ENCODE measurements at places on chromosomes 16 and 17.

- no peak for DNase-seq
- H3K4me1 ChIP-seq, result no peaks in the 10 kb centered on the region
- no peak overlapping the region for H3K27ac ChIP-seq
- no peak overlapping the region for H3K4me3 ChIP-seq
Measured at GRCh38 chr16:83561876-83562275, 245.9 kb upstream of the HSBP1 start.

DNA sequence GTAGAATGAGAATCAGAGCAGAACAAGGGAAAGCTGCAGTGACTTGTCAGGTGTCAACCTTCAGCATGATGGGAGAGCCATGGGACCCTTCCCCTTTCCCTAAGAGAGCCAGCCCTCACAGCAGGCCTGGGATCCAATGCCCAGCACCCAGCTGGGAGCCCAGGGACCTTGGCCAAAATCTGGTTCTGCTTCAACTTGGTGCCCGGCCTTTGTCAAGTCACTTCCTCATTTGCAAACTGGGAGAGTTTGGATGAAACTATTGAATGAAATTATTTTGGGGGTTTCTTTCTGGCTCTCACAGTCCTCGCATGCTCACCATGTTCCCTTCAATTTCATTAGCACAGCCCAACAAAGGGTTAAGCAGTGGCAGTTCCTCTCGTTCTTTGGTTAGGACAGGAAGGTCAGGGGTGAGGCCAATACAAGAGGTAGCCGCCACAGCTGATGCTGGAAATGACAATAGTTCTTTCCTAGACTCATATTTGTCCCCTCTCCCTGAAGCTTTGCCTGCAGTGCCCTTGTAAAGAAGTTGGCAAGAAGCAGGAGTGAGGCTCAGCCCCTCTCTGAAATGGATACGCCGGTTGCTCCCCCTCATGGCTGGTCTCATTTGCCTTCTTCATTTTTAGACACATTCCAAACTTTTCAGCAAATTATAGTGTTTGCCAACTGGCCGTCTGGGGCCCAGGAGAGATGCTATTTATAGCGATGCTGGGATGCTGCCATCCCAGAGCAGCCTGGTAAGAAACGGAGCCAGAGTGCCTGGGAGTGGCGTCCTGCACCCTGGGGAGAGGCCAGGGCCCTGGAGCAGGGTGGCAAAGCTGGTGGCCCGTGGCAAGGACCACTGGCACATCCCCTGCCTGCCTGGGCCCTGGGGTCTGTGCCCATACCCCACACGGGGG, 34.5 kb upstream of the MEOX1 start:
- DNase-seq, result no peak
- H3K27ac ChIP-seq, result no peak overlapping the region
- no peaks in the 10 kb centered on the region for H3K4me1 ChIP-seq
- H3K4me3 ChIP-seq, result no peak overlapping the region

GRCh38 chr16:8963010-8963820, 491 bp downstream of the USP7 start:
- peak overlapping the region; percentile 85 for H3K4me3 ChIP-seq
- peaks cover 32% of the 10 kb centered on the region for H3K4me1 ChIP-seq
- peaks cover 4% of the 10 kb centered on the region for H3K36me3 ChIP-seq
- no peak for DNase-seq
- H3K27me3 ChIP-seq, result no peaks in the 10 kb centered on the region

DNA sequence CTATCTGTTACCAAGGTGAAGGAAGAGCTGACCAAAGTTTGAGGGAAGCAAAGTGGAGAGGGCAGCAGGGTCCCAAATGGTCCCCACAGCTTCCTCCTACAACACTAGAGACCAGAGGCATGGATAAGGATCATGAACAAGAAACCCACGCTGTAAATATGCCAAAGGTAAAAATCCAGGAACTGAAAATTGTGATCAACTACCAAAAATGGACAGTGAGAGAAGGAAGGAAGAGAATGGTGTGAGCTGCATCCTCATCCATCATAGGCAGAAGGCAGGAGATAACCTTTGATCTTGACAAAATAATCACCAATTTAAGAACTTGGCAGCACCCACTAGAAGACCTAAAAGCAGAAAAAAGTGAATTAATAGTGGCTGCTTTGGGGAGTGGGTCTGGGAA, 66.2 kb downstream of the CYTH1 start:
- H3K4me3 ChIP-seq, result no peak overlapping the region
- H3K27me3 ChIP-seq, result no peaks in the 10 kb centered on the region
- H3K27ac ChIP-seq, result peak overlapping the region; percentile 72
- peaks cover 51% of the 10 kb centered on the region for H3K4me1 ChIP-seq
- DNase-seq, result no peak

GRCh38 chr16:24013864-24014645, 178.3 kb downstream of the PRKCB start:
- H3K4me3 ChIP-seq, result no peak overlapping the region
- no peaks in the 10 kb centered on the region for H3K4me1 ChIP-seq
- H3K36me3 ChIP-seq, result no peaks in the 10 kb centered on the region
- no peak overlapping the region for H3K27ac ChIP-seq
- DNase-seq, result no peak
- no peaks in the 10 kb centered on the region for H3K27me3 ChIP-seq

- no peaks in the 10 kb centered on the region for H3K27me3 ChIP-seq
- no peaks in the 10 kb centered on the region for H3K4me1 ChIP-seq
- no peak for DNase-seq
- H3K27ac ChIP-seq, result no peak overlapping the region
- H3K36me3 ChIP-seq, result no peaks in the 10 kb centered on the region
Measured at GRCh38 chr16:75398333-75398732, 35.0 kb downstream of the CFDP1 start.

GRCh38 chr17:3935825-3936355, 19.6 kb upstream of the P2RX1 start:
- no peaks in the 10 kb centered on the region for H3K36me3 ChIP-seq
- no peak for DNase-seq
- no peaks in the 10 kb centered on the region for H3K4me1 ChIP-seq
- H3K4me3 ChIP-seq, result no peak overlapping the region

- H3K4me3 ChIP-seq, result no peak overlapping the region
- no peak overlapping the region for H3K27ac ChIP-seq
- peaks cover 9% of the 10 kb centered on the region for H3K27me3 ChIP-seq
- H3K4me1 ChIP-seq, result no peaks in the 10 kb centered on the region
Measured at GRCh38 chr17:73924909-73925186, 278.6 kb upstream of the RPL38 start.

- DNase-seq, result no peak
- no peaks in the 10 kb centered on the region for H3K27me3 ChIP-seq
- H3K4me1 ChIP-seq, result peaks cover 3% of the 10 kb centered on the region
- no peak overlapping the region for H3K27ac ChIP-seq
- no peak overlapping the region for H3K4me3 ChIP-seq
Measured at GRCh38 chr17:40454613-40454995, 11.4 kb downstream of the IGFBP4 start.

DNA sequence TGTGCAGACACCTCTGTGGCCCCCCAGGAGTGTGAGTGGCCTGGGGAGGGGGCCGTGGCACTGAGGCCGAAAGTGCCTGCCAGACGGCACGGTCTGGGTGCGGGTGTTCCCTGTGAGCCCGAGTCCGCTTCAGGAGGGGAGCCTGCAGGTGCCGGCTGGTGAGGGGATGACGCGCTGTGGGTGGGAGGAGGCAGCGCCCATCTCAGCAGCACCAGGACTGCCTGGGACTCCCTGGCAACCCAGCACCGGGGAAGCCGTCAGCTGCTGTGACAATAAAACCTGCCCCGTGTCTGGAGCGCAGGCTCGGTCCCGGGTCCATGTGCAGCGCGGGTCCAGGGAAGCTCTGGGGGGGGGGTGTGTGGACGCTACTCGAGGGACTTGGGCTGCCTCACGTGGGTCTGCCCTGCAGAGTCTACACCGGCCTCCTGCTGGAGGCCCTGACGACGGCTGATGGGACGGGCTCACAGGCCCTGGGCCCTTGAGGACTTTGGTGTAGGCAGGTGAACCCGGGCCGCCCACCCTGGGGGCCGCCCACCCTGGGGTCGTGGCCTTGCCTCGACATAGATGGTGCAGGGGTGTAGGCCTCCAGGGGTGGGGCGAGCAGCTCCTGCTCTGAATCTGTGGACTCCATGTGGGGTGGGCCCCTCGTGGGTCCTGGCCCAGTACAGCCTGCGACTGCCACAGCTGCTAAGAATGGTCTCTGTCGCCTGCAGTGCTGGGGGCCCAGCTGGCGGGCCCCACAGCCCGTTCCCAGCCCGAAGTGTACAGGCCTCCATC, 5.9 kb upstream of the RAB40C start:
- no peaks in the 10 kb centered on the region for H3K27me3 ChIP-seq
- H3K4me1 ChIP-seq, result peaks cover 27% of the 10 kb centered on the region
- H3K36me3 ChIP-seq, result no peaks in the 10 kb centered on the region
- H3K27ac ChIP-seq, result no peak overlapping the region
- no peak for DNase-seq
- H3K4me3 ChIP-seq, result no peak overlapping the region

DNA sequence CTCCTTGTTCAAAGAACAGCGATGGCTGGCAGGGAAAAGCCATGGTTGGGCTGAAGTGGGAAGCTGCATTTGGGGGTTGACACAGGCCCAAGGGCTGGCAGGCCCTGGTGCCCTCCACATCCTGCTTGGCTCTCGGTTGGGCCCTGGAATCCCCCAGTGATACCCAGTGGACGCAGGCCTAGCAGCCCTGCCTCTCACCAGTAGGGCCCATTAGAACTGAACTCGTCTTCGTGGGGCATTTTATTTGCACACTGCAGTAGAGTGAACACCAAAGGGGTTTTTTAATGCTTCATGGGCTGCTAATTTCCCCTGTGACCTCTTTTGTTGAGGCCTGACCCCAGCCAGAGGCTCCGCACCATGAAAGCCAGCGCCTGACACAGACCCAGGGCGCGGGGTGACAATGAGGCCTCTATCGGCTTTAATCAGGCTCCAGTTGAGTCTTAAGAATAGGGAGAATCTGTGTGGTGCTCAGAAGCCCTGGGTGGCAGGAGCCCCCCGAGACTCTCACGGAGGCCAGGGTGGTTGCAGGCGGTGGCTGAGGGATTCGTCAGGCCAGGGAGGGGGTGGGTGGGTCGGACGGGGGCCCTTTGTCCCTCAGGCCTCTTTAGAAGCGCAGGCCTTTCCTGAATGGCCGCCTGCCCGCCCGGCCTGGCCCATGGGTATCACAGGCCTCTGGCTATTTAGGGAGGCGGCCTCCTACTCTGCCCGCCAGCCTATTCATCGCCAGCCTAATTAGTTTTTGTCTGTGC, 199.3 kb downstream of the NTN1 start:
- no peak overlapping the region for H3K27ac ChIP-seq
- no peak for DNase-seq
- no peaks in the 10 kb centered on the region for H3K27me3 ChIP-seq
- no peaks in the 10 kb centered on the region for H3K4me1 ChIP-seq

GRCh38 chr17:55845385-55845784, 94.5 kb downstream of the PCTP start:
- no peak overlapping the region for H3K4me3 ChIP-seq
- no peaks in the 10 kb centered on the region for H3K27me3 ChIP-seq
- H3K36me3 ChIP-seq, result no peaks in the 10 kb centered on the region
- H3K27ac ChIP-seq, result no peak overlapping the region
- H3K4me1 ChIP-seq, result no peaks in the 10 kb centered on the region

DNA sequence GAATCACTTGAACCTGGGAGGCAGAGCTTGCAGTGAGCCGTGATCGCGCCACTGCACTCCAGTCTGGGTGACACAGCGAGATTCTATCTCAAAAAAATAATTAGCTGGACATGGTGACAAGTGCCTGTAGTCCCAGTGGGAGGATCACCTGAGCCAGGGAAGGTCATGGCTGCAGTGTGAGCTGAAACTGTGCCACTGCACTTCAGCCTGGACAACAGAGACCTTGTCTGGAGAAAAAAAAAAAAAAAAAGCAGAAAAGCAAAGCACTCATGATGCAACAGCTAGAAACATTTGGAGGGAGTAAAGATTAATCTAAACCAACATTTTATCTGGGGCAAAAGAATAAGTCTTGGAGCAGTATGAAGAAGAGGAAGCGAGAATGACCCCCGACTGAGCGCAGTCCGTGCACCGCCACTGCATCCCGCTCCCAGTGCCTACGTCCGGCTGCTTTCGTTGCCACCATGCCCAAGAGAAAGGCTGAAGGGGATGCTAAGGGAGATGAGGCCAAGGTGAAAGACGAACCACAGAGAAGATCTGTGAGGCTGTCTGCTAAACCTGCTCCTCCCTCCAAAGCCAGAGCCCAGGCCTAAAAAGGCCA, 8.2 kb downstream of the PRPSAP1 start:
- H3K4me3 ChIP-seq, result no peak overlapping the region
- no peak overlapping the region for H3K27ac ChIP-seq
- no peaks in the 10 kb centered on the region for H3K36me3 ChIP-seq
- DNase-seq, result no peak
- no peaks in the 10 kb centered on the region for H3K4me1 ChIP-seq

- DNase-seq, result no peak
- H3K27ac ChIP-seq, result no peak overlapping the region
- H3K27me3 ChIP-seq, result 0 out of 2 replicates have a peak, but pooled peaks cover 3% of the 10 kb centered on the region
- no peaks in the 10 kb centered on the region for H3K4me1 ChIP-seq
- H3K4me3 ChIP-seq, result no peak overlapping the region
Measured at GRCh38 chr17:77744066-77744988, 214.2 kb upstream of the TNRC6C start.

DNA sequence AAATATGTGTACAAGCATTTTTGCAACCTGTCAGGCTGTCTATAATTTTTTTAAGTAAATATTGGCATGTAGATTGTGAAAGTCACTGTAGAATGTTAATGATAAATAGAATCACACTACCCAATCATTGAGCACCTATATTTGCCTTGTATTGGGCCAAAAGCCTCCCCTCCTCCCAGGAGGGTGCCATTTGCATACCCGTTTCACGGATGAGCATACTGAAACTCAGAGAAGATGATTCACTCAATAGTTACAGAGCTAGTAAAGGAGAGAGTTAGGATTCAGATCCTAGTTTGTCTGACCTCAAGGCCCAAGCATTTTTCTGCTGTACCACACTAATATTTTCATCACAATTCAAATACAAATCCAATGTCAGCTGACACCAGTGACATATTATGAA, 299.7 kb upstream of the CDH11 start:
- no peak overlapping the region for H3K27ac ChIP-seq
- no peaks in the 10 kb centered on the region for H3K36me3 ChIP-seq
- H3K27me3 ChIP-seq, result no peaks in the 10 kb centered on the region
- H3K4me3 ChIP-seq, result no peak overlapping the region
- H3K4me1 ChIP-seq, result no peaks in the 10 kb centered on the region
- no peak for DNase-seq

GRCh38 chr16:19710991-19711545, 7.0 kb downstream of the KNOP1 start:
- no peak for DNase-seq
- no peaks in the 10 kb centered on the region for H3K27me3 ChIP-seq
- no peaks in the 10 kb centered on the region for H3K4me1 ChIP-seq
- H3K36me3 ChIP-seq, result peaks cover 8% of the 10 kb centered on the region
- no peak overlapping the region for H3K4me3 ChIP-seq

Measured in Panc1 (cell line).